NCI-H187 (cell line): ENCODE measurements at places on chromosomes 5 and 9.
A peak's percentile ranks its signal among the peaks of the same experiment; 100 is the strongest.

- DNase-seq: no peak
Observed at GRCh38 chr9:69532396-69532795, 139.8 kb downstream of the APBA1 start.

DNA sequence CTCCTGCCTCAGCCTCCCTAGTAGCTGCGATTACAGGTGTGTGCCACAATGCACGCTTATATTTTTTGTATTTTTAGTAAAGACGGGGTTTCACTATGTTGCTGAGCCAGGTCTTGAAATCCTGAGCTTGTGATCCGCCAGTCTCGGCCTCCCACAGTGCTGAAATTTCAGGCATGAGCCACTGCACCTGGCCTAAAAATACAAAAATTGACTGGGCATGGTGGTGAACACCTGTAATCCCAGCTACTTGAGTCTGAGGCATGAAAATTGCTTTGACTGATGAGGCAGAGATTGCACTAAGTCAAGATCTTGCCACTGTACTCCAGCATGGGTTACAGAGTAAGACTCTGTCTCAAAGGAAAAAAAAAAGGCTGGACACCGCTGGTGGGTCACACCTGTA, 13.1 kb upstream of the DYNC2I2 start:
- DNase-seq: no peak

DNA sequence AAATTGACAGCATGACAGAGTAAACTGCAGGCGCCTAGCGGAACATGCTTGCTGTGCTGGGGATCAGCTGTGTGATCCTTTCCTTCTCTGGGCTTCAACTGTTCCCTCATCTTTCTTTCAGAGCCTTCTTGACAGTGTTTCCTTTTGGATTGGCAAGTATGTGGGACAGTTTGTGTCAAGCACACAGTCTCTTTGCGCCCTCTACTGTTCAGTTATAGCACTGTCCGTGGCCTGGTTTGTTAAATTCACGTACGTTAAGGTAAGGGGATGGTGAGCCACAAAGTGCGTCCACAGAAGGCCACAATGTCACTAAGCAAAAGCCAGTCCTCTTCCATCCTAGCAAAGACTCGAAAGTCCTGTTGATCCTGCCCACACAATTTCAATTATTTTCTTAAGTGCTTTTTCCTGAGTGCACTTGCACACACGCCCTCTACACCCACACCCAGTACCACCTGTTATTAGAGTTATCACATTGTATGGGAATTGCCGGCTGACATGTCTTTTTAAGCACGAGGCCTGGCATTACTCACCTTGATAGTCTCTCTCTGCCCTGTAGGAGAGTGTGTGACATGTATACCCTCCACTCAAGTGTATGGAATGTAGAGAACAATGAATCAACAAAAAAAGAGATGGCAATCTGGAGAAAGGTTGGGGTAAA, 22.5 kb upstream of the PTPN3 start:
- peak; percentile 18 for DNase-seq

- DNase-seq: no peak
Observed at GRCh38 chr9:94993160-94993820, 266.8 kb downstream of the AOPEP start.

GRCh38 chr5:143739746-143740145, 72.2 kb upstream of the HMHB1 start:
- no peak for DNase-seq

- no peak for DNase-seq
Observed at GRCh38 chr9:92632641-92633040, 37.3 kb downstream of the IPPK start.

GRCh38 chr9:72856972-72857623, 95.8 kb downstream of the ALDH1A1 start:
- no peak for DNase-seq

DNA sequence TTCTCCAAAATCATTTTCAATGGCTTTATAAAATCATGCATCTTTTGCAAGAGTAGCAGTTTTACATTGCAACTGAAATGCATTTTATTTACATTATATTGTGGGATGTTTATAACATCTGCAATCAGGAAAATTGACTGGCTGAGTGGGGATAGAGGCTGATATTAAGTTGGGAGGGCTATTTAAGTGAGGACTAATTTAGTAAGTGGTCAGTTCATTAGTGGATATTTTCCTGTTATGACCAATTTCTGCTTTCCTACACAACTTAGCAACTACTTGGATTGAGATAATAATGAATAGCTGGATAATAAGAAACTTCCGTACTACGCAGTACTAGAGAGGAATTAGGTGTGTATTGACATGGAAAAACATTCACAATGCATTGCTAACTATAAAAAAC, 92.9 kb upstream of the SSBP2 start:
- DNase-seq: no peak
